AG04449 (cell line): ENCODE measurements at places on chromosomes 7 and 10.

GRCh38 chr7:152699079-152699478, 23.1 kb upstream of the XRCC2 start:
- no peak for DNase-seq

DNA sequence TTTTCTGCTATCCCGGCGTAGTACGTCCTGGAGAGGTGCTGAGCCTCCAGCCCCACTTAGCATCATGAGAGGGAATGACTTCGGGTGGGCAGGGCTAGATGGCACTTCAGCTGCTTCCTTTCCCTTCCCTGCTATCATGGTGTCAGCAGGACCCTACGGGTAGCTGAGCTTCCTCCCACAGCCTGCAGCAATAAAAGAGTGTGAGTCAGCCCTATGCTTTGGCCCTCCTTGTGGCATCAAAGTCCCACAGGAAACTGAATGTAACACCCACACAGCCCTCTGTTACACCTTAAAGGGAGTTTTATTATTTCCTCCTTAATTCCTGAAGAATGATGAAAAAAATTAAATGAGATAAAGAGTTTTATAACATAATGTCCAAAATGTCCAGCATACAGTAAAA, 458.1 kb downstream of the RPS24 start:
- no peak for DNase-seq

GRCh38 chr7:78783179-78783962, 670.1 kb downstream of the MAGI2 start:
- DNase-seq: no peak

GRCh38 chr10:125085258-125086054, 74.9 kb downstream of the CTBP2 start:
- DNase-seq: no peak

DNA sequence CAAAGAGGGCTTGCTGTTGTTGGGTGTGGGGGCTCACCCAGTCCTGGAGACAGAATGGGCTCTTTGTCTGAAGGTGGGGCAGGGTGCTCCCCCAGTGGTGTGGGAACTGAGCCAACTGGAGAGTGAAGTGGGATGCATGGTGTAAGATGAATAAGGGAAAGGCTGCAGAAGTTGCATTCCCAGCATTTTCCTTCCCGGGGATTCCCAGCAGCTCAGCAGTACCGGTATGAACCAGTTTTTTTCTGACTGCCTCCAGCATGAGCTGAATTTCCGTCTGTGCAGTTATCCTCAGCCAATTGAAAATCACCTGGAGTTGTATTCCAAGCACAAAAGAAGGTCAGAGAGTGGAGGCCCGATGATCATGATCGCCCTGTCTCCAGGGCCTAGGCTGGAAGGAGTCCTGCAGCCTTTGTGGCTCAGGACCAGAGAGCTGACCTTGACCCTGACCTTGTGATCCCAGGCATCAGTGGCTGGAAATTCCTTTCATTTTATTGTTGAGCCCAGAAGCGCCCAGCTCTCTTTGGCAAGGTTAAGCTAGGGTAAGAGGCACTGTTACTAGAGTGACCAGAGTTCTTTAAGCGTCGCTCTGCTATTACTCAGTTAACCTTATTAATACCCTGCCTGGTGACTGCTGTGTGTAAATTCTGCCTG, 33.4 kb downstream of the OGDH start:
- DNase-seq: peak; percentile 66

- DNase-seq: no peak
Observed at GRCh38 chr10:32738958-32739357, 219.1 kb downstream of the ITGB1 start.

DNA sequence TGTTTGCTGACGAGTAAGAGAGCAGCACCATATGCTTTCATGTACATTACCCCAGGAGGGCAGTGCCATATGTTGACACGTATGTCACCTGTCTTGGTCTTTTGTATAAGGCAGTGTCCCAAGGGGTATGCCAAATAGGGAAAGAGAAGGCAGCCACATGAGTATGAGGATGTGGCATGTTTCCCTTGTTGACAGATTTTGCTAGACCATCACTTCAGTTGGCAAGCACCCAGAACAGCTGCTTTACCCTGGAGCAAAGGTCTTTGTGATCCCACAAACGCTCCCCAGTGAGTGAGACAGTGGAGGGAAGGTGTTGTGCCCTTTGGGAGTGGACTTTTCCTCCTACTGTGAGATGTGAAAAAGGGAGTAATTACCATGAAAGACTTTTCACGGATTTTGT, 350.1 kb downstream of the ETV1 start:
- no peak for DNase-seq

GRCh38 chr10:113921561-113922370, 67.3 kb downstream of the NHLRC2 start:
- DNase-seq: no peak

DNA sequence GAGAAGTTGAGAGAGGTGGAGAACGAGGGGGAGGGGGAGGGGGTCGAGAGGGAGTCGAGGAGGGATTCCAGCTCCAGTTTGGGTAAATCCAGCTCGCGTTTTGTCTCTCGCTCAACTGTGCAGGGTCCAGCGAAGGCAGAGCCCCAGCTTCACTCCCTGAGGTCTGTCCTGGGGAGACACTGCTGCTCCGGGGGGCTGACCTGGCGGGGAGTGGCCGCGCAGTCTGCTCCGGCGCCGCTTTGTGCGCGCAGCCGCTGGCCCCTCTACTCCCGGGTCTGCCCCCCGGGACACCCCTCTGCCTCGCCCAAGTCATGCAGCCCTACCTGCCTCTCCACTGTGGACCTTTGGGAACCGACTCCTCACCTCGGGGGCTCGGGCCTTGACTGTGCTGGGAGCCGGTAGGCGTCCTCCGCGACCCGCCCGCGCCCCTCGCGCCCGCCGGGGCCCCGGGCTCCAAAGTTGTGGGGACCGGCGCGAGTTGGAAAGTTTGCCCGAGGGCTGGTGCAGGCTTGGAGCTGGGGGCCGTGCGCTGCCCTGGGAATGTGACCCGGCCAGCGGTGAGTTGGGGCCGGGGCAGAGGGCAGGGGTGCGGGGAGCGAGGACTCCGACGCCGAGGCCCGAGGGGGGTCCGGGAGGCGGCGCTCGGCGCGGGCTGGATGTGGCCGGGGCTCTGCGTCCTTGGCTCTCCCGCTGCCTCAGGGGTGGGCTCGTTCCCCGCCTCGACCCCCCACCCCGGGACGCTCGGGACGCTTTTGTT, at the start of gene TET1:
TET1 (plus strand) TSS at position 152 of the 757 bp plus-strand sequence. CDS start 12,002 bp downstream, outside the sequence.
- no peak for DNase-seq

DNA sequence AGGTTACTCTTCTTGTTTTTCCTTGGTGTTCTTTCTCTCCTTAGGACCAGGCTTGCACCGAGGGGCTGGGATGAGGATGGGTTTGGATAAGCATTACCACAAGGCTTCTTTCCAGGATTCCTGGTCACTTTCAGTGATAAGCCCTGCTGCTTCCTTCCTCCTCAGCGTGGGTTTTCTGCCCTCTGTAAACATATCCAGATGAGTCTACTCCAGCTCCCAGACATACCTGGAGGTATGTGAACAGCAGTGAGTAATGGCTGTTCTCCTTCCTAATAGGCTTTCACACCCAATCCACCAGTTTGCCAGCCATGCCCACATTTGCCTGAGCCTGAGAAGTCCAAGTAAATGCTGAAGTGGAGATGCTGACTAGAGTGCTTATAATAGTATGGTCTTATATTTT, 229.8 kb upstream of the YAE1 start:
- no peak for DNase-seq

DNA sequence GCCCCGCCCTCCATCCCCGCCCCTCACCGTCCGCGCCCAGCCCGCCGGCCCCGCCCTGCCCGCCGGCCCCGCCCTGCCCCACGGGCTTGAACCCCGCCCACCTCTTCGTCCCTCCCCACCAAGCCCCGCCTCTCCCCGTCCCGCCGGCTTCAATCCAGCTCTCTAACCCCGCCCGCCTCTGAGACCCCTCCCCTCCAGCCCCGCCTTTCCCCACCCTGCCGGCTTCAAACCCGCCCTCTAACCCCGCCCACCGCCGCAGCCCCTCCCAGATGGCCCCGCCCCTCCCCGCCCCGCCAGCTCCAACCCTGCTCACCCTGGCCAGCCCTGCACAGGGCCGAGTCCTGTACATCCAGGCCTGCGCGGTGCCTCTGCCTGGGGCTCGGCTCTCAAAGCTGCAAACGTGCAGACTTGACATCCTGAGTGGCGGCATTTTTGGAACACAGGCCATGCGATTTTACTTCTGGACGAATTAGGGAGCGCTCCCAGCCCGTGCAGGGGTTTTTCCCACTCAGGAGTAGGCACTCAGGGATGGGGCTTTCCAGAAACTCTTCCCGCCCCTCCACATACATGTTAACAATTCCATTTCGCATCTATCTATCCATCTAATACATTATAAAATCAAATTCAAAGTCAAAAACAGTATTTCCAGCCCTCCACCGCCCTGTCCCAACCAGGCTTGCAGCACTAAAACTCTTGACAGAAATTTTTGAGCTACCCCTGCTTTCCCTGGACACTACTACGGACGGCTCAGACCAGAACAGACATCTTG, 477 bp upstream of the NMT2 start:
- peak; percentile 57 for DNase-seq

DNA sequence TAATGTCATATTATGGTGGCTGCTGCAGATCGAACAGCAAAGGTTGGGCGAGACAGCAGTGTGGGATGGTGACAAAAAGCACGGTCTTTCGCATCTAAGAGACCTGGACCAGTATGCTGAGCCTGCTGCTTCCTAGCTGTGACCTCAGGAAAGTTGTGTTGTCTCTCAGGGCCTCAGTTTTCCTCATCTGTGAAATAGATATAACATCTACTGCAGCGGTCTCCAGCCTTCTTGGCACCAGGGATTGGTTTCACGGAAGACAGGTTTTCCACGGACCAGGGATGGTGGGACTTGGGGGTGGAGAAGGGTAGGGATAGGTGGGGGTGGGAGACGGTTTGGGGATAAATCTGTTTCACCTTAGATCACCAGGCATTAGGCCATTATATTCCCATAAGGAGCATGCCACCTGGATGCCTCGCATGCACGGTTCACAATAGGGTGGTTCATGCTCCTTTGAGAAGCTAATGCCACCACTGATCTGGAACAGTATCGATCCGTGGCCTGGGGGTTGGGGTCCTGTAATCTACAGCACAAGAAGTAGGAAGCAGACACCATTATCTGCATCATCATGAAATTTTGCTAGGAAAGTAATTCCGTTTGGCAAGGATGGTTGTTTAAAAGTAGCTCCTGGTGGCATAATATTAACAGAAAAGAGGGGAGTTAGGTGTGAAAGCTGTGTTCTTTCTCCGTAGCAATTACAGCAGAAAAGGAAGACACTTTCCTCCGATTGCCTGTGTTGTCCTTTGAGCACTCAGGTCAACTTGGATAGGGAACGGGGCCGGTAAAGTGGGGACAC, 10.8 kb downstream of the KLF6 start:
- no peak for DNase-seq

- no peak for DNase-seq
Observed at GRCh38 chr7:128835231-128835751, 5.1 kb downstream of the FLNC start.
